ENCODE measurements at places on chromosomes 16 and 17.

DNA sequence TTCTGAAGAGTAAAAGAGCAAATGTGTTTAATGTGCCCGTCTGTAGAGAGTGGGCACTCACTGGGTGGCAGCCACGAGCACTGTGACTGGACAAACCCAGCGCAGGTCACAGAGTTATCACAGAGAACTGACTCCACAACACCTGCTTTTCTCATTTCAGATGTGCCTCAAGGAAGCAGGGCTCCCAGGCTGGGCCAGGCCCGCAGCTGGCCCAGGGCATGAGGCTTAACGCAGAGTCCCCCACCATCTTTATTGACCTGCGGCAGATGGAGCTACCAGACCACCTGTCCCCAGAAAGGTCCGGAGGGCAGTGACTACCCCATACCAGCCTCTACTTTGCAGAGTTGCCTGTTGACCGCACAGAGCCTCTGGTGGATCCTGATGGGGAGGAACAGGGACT is 11.9 kb downstream of the DNAAF8 start:
- no peak for DNase-seq

DNA sequence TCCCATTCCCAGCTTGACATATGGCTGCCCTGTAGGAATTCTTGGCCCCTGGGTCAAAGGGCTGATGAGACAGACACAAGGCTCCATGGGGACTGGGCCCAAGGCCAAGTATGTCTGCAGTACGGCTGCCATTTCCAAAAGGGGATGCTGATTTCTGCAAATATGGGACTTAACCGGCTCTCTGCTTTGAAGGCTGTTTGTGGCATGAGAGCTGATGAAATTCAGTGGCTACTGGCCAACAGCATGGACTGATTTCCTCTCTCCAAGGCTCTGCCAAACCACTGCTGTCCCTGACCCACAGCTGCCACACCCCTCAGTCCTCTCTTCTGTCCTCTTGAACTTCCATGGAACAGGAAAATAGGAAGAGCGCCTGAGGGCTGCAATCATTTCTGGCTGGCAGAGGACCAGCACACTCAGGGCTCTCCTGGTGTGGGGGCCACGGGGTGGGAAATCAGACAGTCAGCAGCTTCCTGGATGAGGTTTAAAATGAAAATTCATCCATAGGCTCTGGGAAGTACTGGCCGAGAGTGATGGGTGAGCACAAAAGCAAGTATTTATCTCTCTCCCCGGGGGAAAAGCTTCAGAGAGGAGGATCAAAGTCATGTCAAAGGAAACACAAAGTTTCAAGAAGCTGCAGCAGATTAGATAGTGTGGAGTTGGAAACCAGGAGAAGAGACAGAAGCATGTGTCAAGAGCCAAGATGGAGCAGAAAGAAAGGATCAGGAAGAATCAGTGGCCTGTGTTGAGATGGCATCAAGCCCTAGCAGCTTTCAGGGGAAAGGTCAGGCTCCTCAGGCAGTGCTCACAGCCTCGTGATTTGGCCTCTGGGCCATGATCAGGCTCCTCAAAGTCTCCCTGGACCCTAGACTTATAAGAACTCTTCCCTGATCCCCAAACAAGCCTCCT is 64.1 kb upstream of the SREBF1 start:
- DNase-seq = no peak

DNA sequence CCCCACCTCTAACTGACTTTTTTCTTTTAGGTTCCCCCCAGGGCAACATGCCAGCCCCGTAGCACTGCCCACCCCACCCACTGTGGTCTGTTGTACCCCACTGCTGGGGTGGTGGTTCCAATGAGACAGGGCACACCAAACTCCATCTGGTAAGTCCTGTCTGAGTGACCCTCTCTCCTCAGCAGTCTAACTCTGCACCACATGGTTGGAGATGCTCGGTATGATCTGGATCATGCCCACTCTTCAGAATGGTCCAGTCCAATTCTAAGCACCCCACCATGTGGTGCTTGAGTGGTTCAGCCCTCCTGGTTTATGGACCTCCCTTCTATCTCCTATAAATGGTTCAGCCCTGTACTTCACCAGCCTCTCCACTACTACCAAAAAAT is 5.9 kb downstream of the KDM6B start:
- DNase-seq = no peak

DNA sequence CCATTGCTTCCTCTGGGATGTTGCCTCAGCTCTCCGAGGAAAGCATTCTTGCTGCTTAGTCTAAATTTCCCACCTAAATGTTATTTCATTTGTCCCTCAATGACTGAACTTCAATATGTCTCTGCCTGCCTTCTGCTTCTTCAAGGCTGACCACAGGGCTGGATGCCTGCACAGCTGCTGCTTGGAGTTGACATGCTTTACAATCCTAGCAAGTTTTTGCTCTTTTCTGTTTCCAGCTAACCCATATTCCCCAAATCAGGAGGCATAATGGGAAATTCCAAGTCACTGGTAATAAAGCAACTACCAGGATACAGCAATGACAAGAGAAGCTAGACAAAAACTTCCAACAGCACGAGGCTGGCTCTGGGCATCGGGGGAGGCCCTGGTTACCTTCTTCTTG is 48.9 kb downstream of the GTF3C1 start:
- DNase-seq = no peak

DNA sequence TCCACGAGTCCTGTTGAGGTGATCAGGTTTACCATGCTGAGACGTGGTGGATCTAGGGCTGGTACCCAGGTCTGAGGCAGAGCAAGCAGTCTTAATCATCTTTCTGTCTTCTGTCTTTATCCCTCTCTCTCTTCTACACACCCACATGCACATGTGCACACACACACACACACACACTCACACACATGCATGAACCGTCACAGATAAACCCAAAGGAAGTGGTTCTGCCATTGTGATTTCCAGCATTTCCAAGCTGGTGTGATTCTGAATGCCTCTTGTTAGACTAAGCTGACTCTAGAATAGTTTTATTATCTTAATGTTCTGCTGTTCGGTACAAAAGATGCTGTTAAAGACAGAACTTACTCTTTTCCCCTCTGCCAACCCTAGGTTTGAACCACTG is 411.8 kb upstream of the SALL1 start:
- DNase-seq = no peak

- DNase-seq = no peak
Measured at GRCh38 chr17:18093616-18094408, 6.1 kb downstream of the DRG2 start.

DNA sequence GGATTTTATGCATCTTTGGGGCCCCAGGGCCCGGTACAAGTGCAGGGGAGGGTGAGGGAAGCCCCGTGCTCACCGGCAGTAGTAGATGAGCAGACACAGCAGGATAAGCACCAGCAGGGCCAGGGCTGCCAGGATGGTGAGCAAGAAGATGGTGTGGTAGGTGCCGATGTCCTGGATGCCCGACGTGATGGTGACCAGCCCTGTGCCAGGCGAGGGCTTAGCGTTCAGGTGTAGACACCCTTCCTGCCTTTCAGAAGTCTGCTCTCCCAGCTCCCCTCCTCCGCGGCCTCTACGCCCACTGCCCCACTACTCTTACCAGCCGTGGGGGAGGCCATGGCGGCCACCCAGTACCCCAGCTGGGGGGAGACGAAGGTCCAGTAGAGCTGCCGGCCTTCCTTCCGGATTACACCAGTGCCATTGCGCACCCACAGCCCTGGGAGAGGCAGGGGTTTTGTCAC is 8.0 kb downstream of the FAM171A2 start:
- no peak for DNase-seq

- DNase-seq = no peak
Measured at GRCh38 chr17:21381076-21381706, 5.0 kb downstream of the KCNJ12 start.

GRCh38 chr17:47810200-47810821 is 11.3 kb downstream of the OSBPL7 start:
- DNase-seq = no peak

GRCh38 chr16:65771707-65772106 is 594.8 kb upstream of the CDH5 start:
- no peak for DNase-seq

- no peak for DNase-seq
Measured at GRCh38 chr17:34683390-34683789, 104.0 kb downstream of the TMEM132E start.

DNA sequence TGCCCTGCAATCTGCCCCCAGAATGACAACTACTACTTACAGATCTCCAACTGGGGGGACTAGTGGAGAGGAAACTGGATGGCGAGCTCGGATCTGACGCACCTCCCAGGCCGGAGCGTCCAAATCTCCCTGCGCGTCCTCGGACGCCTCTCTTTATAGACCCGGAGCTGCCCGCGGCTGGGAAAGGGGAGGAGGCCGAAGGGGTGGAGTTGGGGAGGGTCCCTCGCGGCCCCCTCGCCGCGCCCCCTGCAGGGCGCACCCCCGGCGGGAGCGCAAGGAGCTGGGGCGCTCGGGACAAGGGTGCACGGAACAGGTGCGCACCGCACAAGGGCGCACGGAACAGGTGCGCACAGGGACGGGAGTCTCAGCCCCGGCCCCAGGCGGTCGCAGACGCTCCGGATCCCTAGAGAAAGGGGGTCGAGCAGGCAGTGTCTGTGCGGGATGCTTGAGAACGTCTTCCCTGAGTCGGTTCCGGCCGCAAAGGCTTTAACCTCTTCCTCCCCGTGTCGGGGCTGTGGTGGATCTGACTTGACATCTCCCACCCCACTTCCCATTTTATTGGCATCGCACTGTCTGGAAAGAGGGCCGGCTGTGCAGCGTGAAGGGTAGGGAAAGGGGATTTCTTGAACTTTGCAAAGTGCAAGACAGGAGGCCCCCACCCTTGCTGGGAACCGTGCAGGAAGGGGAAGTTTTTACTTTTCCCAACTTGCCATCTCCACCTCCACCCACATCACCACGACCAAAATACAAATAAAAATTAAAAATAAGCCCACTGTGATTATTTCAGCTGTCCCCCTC is at the start of gene MYH11:
TSS of gene MYH11 (minus strand) at position 128 of the 798 bp plus-strand sequence. CDS start 18,776 bp downstream, outside the sequence.
- no peak for DNase-seq

GRCh38 chr16:81556715-81557284 is 112.2 kb downstream of the CMIP start:
- DNase-seq = no peak

DNA sequence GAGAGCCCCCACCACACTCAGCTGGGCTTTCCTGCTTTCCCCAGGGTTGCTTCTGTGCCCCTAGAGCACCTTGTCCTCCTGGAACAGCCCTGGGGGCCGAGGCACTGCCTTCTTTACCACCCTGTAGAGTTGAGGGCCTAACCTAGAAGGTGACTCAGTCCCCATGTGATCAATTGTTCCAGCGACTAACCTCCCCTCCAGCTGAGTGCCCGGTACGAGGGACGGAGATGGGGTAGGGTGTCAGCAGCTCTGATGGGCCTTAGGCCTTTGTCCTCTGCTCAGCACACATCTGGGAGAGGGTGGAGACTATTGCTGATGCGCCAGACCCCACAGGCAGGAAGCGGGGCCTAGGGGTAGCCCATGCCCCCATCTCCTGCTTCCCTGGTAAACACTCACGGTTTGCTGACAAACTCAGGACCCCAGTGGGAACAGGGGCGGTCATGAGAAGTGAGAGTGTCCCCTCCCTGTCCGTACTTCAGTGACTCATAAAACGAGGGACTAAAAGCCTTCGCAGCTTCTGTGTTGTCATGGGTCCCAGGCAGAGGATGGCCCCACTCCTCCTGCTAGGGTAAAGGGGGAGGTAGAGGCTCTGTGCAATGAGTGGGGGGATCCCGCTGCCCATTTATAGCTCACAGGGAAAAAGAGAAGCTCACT is 33.1 kb downstream of the NECAB2 start:
- DNase-seq = no peak

- DNase-seq = no peak
Measured at GRCh38 chr17:38725066-38725465, 5.1 kb upstream of the CISD3 start.

DNA sequence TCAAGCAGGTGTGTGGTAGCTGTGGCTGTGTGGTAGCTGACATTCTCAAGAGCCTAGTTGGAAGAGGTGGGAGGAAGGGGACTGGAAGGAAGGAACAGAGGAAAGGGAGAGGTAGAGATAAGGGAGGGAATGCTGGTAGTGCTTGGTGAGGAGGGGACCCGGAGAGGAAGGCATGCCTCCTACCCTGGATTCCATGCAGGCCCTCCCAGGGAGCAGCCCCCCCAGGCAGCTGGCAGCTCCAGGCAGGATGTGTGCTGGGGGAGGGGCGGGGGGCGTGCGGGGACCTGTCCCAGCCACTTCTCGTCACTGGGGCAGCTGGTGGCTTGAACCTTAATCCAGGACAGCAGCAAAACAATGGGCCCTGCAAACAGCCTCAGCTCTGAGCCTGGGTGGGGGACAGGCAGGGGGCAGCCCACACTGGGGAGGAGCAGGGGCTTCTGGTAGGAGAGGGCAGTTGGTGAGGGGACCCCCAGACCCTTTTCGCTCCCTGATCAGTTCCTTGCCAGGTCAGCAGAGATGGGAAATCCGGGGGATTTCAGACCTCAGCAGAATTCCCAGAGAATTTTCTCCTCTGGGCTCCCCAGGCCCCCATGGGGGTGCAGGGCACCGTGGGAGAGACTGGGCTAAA is 27.1 kb downstream of the ARHGAP23 start:
- no peak for DNase-seq

GRCh38 chr17:76378548-76379274 is 5.7 kb upstream of the SPHK1 start:
- no peak for DNase-seq

DNA sequence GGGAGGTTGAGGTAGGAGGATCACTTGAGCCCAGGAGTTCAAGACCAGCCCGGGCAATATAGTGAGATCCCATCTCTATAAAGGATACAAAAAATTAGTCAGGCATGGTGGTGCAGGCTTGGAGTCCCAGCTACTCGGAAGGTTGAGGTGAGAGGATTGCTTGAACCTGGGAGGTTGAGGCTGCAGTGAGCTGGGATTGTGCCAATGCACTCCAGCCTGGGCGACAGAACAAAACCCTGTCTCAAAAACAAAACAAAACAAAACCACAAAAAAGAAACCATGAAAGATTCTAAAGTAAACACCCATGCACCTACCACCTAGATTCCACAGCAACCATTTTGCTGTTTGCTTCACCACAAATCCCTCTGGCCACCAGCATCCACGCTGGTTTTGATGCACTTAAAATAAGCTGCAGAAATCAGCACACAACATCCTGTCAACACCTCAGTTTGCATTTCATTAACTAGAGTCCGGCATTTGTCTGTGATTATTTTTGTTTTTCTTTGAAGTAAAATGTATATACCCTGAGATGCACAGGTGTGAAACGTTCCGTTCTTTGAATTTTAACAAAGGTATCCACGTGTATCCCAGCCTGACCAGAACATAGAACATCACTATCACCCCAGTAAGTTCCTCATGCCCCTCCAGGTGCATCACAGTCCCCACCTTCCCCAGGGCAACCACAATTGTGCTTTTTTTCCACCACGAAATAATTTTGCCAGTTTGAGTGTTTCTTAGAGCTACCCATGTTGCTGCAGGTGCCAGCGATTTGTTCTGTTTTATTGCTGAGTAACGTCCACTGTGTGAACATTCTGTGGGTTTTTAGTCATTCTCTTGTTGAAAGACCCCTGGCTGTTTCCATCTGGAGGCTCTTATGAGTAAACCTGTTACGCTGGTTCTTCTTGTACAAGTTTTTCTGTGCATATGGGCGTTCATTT is 191.5 kb downstream of the SEC14L1 start:
- no peak for DNase-seq

GRCh38 chr17:74296548-74296936 is 22.5 kb downstream of the DNAI2 start:
- no peak for DNase-seq
